Activated CD8-positive, alpha-beta memory T cell treated with anti-CD3 and anti-CD28 coated beads for 1 hour (primary cell): ENCODE measurements at places on chromosomes 16 and 17.

- DNase-seq, result no peak
Measured at GRCh38 chr17:41029633-41030245, at the start of gene KRTAP1-4. TSS of gene KRTAP1-4 (minus strand) at chr17:41030195. CDS start at chr17:41030078, 117 bp downstream.

- DNase-seq, result no peak
Measured at GRCh38 chr16:84234321-84235241, 5.2 kb downstream of the KCNG4 start.

DNA sequence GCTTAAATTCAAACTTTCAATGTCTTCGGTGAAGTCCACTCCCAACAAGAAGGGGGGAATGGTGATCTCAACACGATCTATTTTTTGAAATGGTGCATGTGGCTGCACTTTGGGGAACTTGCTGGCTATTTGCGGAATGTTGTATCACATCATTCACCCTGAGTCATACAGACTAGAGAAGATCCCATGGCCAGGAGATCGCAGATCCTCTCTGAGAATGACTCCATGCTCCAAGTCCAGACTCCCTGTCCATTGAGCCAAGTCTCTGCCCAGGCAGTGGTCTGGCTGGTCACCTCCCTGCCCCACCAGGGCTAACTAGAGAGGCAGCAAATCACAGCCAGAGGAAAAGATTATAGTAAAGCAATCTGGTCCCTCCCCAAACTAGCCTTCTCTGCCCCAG is 120.6 kb downstream of the XYLT1 start:
- DNase-seq, result no peak

- no peak for DNase-seq
Measured at GRCh38 chr17:37233036-37233435, 142.7 kb upstream of the C17orf78 start.

- no peak for DNase-seq
Measured at GRCh38 chr16:72173997-72174396, 2.0 kb upstream of the PMFBP1 start.

DNA sequence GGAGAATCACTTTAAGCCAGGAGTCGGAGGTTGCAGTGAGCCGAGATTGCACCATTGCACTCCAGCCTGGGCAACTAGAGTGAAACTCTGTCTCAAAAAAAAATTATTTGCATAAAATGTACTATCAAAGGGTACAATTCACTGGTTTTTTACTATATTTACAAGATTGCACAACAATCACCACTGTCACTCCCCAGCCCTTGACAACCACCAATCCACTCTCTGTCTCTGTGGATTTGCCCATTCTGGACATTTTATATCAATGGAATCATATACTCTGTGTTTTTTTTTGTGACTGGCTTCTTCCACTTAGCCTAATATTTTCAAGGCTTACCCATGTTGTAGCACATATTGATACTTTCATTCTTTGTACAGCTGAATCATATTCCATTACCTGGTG is 18.8 kb downstream of the TBX2 start:
- no peak for DNase-seq

DNA sequence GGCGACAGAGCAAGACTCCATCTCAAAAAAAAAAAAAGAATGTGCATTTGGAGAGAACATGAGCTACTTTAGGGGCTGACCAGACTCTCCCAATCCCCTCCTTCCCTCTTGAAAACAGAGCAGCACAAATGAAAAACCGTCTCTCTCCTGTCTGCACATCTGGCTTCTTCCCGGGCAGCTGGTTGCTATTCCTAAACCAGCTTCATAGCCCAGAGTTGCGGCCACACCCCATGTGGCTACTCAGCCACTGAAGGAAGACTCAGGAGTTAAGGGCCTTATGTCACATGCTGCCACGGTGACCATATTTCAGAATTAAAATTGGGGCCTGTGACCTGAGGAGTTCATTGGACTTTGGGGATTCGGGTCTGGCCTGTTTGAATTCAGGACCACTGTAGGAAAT is 48.3 kb downstream of the KATNIP start:
- no peak for DNase-seq

DNA sequence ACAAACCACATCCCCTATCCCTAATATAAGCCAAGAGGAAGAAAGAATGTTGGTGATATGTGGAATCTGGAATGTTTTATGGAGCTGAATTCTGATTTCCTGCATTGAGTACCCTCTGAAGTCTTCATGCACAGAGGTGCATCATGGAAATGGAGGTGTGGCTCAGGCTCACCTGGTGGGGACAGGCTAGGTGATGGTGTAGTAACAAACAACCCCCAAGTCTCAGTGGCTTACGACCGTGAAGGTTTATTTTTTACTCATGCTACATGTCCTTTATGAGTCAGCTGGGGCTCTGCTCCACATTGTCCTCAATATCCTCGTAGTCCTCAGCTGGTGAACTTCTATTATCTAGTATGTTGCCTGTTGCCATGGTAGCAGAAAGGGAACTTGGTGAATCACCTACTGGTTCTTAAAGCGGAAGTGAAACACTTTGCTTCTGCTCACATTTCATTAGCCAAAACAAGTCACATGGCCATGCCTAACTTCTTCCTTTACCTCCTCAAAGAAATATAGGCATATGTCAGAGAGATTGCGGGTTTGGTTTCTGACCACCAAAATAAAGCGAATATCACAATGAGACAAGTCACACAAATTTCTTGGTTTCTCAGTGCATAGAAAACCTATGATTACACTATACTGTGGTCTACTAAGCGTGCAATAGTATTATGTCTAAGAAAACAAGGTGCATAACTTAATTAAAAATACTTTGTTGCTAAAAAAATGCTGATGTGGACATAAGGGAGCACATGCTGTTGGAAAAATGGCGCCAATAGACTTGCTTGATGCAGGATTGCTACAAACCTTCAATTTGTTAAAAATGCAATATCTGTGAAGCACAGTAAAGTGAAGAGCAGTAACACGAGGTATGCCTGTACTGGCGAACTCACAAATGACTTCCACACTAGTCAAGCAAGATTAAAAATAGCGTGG is at the start of gene PMFBP1:
TSS of gene PMFBP1 (minus strand) at position 51 of the 930 bp plus-strand sequence. CDS start 947 bp downstream, outside the sequence.
- DNase-seq, result no peak

DNA sequence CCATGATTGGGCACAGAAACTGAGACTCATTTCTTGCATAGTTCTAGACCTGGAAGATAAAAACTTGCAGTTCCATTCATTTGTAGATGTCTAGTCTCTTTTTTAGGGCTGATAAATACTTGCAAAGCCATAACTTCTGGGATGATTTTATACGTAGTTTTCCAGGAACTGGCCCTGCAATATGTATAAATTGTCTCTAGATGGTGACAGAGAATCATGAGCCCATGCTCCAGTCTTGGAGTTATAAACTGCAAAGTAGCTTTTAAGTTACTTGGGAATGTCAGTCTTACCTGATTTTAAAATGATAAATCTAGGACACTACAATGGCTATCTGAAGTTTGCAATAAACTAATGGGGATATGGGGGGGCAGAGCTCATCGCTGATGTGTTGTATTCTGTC is 3.0 kb upstream of the ADAMTS18 start:
- no peak for DNase-seq

DNA sequence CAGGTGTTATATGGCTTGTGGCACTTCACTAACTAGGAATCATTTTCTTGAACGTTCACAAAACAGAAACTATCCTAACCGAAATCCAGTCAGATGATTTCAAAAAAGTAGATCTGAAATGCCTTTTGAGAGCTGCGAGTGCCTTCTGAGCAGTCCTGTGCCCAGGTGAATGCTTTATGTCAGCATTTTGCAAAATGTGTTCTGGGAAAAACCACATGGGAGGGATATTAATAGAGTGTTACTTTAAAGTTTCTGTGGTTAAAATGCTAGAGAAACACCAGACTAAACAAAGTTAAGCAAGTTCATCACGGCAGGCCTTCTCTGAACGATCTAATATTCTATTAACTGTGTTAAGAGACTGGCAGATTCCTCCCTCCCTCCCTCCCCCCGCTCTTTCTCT is 15.8 kb upstream of the RGS9 start:
- DNase-seq, result no peak

DNA sequence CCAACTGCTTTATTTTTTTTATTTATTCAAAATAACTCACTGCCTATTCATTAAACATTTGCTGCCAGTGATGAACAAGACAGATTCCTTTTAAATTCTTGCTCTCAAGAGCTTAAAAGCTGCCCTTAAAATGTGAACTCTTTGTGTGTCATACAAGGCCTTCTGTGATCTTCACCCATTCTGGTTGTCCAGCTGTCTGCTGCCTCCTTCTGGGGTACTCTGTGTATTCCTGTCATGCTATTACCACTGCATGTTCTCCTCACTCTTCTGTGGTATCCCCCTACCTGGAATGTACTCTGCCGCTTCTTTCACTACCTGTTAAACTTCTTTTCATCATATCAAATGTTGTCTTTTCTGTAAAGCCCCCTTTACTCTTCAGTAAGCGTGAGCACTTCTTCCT is 165.8 kb downstream of the CHD9 start:
- no peak for DNase-seq

- no peak for DNase-seq
Measured at GRCh38 chr17:15475631-15476354, 8.4 kb upstream of the CDRT4 start.

GRCh38 chr17:76104140-76104895 is 731 bp upstream of the EXOC7 start:
- no peak for DNase-seq

GRCh38 chr17:47076171-47076570 is 97.1 kb upstream of the RPRML start:
- no peak for DNase-seq

DNA sequence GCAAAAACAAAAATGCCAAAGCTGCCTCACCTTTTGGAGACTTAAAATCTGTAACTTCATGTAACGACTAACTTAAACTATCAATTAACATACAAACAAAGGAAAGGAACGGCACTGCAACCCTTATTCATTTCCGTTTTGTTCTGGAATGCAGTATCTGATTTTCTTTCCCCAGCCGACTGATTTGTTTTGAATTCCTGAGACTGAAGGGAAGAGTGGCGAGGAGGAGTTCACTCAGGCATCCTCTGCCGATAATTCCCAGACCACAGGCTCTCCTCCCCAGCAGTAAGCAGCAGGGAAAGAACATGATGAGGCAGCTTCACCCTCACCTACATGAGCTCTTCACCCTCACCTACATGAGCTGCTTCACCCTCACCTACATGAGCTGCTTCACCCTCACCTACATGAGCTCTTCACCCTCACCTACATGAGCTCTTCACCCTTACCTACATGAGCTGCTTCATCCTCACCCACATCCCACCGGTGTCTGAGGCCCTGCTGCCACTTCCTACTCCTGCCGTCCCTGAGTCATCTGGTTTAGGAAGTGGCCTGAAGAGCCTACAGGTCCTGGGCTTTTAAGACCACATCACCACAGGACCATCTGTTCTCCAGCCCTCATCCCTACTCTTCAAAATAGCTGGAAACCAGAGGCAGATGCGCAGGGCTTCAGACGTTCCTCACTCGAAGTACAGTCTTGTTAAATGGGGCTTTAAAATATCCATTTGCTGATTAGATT is 168.0 kb upstream of the RPH3AL start:
- DNase-seq, result no peak
